ENCODE measurements at places on chromosomes 2 and 18. TPM values are rescaled to one million over a fixed set of nuclear protein-coding genes. Genes with fewer than 3 reads are reported as not detected.

The TXNDC9 gene
- 27.1 TPM for total RNA-seq

The CROCC2 gene
- total RNA-seq = not detected

The TYMS gene
- 0.49 TPM for total RNA-seq

The DUSP19 gene
- total RNA-seq = 2.0 TPM

The WNT10A gene
- 36.6 TPM for total RNA-seq

The IL36G gene
- not detected for total RNA-seq

The PRSS56 gene
- total RNA-seq = not detected

GRCh38 chr2:132789066-132789465, 119.1 kb upstream of the LYPD1 start:
- H3K36me3 ChIP-seq = no peaks in the 10 kb centered on the region
- no peak overlapping the region for H3K4me3 ChIP-seq
- no peak for DNase-seq
- H3K4me1 ChIP-seq = no peaks in the 10 kb centered on the region

DNA sequence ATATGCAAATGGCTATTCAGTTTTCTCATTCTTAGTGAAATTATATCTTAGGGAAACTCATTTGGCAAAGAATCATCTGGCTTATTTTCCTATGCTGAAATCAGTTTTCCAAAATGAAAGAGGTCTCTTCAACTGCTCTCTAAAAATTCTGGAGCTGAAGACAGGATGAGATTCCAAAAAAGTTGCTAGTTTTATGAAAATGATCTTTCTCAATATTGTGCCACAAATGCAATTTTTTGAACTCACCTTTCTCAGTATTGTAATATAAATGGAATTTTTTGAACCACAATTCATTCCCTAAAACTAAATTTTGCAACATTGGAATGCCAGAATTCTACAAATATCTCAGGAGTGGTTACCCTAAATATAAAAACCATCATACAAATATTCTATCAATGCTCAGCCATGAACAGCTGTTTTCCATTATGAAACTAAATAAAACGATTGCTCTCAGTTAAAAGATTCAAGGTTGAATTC, 147.7 kb upstream of the PKDCC start:
- H3K4me3 ChIP-seq = no peak overlapping the region
- no peaks in the 10 kb centered on the region for H3K36me3 ChIP-seq
- no peaks in the 10 kb centered on the region for H3K27me3 ChIP-seq
- no peak for DNase-seq

DNA sequence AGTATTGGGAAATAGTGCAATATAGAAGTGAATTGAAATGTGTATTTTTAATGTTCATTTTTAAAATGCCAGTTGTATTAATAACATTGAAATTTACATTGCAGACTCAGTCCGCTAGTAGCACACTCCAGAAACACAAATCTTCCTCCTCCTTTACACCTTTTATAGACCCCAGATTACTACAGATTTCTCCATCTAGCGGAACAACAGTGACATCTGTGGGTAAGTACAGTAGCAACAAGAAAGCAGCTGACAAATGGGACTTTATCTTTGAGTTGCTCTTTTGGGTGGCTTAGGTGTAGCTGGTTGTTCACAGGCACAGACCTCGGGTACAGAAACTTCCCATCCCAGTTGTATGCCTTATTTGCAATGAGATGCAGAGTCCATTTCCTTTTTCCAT, 118.2 kb upstream of the IL1R2 start:
- no peak overlapping the region for H3K27ac ChIP-seq
- no peak for DNase-seq
- no peaks in the 10 kb centered on the region for H3K4me1 ChIP-seq
- no peaks in the 10 kb centered on the region for H3K27me3 ChIP-seq

DNA sequence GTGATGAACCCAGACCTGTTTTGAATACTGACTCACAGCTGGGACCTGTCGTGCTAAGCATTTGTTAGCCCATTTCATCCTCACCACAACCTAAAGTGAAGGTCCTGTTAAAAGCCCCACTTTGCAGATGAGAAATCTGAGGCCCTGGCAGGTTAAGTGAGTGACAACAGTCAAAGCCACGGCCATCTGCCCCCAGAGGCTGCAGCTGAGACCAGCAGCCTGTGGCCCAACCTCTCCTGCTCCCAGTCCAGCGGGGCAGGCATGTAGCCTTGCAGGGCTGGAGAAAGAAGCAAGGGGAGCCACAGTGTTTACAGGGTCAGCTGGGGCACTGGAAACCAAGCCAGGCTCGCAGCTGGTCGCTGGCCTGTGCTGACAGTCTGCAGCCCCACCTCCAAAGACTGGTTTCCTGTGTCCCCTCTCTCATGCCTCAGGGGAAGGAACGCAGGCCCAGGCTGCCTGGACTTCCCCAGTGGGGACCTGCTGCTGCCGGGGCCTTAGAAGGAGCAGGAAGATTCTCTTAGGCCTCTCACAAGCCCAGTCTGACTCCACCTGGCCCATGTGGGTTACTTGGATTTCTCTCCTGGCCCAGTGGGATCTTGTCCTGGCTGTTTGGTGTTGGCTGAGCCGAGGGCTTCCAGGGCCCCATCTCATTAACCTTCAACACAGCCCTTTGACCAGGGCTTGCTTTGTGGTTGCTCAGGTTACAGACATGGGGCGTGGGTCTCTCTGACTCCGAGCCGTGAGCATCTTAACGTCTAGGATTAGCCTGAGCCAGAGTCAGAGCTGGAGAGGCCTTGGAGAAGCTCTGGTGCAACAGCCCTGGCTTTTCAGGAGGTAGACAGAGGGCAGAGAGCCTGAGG, 1.7 kb downstream of the INPP5D start:
- H3K36me3 ChIP-seq = peaks cover 45% of the 10 kb centered on the region
- peak overlapping the region; percentile 95 for H3K27ac ChIP-seq
- H3K4me1 ChIP-seq = peaks cover 66% of the 10 kb centered on the region
- no peak for DNase-seq
- no peaks in the 10 kb centered on the region for H3K27me3 ChIP-seq

GRCh38 chr2:137420744-137421143, 543.5 kb upstream of the HNMT start:
- DNase-seq = no peak
- no peaks in the 10 kb centered on the region for H3K27me3 ChIP-seq
- no peak overlapping the region for H3K4me3 ChIP-seq
